Hematopoietic multipotent progenitor cell treated with erythropoietin and hydrocortisone succinate and interleukin-3 and kit ligand, for 6 days (in vitro differentiated cells): ENCODE measurements at places on chromosomes 16 and 17.

DNA sequence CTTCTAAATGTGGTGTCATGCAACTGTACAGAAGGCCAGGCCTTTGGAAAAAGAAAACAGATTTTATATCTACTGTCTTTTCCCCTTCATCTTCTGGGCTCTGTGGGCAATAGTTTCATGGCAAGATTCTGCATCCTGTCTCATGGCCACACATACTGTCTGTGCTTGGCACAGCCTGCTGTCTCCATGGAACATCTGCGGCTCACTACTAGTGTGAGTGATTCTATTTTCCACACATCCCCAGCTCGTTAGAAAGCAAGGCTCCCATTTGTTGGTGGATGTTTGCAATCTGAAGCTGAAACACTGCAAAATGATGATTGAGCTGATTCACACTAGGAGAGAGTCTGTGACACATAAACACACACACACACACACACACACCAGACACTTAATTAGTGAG is 32.4 kb downstream of the CACNG3 start:
- no peak for DNase-seq

- no peak for DNase-seq
Measured at GRCh38 chr16:74080311-74080710, 216.3 kb upstream of the PSMD7 start.

DNA sequence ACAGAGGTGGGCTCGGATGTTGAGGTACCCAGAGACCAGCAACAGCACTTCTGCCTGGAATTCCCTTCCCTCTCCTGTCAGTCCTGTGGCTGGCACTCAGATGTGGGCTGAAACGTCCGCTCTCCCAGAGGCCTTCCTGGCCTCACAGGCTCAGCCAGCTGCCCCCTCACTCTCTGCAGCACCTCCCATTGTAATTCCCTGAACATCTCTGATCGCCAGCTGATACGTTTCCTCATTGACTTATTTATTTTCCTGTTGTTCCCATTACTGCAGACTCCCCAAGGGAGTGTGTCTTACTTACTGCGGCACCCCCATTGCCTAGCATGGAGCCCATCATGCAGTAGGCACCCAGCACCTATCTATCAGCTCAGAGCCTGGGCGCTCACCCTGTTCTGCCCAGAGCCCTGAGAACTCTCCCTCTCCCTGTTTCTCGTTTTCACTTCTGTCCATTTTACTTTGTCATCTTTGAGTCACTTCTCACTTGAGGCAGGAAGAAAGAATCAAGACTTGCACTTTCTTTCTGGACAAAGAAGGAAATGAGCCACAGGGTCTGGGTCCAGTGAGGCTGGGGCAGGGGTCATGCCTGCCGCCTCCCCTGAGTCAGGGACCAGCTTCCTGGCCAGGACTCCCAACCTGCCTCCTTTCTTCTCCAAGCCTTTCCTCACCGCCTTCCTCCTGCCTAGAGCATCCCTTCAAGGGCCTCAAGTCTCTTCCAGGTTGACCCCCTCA is 10.2 kb downstream of the CDH5 start:
- no peak for DNase-seq

DNA sequence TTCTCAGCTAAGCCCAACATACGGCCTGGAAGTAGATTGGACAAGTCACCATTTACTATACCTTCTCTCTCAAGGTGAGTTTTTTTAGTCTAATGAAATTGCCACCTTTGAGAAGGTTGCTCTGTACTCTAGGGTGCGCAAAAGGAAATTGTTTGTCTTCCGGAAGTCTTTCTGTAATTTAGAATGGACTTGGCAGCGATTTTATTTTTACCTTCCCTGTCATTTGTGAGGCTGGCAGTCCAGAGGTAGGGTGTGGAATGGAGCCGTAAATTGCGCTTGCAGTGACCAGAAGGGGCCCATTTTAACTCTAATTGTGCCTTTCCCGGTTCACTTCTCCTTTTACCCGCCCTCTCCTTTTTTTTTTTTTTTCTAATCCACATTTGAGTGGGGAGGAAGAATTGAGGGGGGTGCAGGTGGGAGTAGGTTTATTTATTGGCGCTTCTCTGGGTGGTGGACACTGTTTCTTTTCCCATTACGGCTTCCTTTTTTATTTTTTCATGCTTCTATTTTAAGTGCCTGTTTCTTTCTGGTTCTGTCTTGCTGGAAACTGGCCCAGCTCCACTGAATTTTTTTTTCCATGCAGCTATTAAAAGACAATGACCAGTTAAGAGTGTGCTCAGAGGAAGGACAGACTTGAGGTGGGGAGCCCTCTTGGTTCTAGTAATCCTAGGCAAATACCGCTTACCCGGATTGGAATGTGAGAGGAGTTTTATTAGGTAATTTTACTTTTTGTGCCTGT is 89.7 kb upstream of the CLEC18A start:
- DNase-seq, result no peak

GRCh38 chr17:5870231-5870953 is 199.8 kb upstream of the WSCD1 start:
- no peak for DNase-seq

DNA sequence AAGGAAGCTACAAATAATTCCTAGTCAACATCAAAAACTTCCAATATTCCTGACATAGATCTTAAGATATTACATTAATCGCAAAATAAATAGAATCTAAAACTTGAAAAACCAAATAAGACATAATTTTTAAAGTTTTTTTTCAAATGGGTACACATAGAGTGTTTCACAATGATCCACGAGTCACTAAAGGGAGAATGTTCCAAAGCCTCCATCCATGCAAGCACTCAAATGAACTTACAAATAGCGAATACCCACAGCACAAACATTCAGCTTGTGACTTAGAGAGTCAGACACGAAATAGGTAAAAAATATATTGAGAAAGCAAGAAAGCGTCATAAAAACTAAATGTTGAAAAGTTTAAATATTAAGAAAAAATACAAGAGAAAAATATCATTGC is 65.7 kb downstream of the CEP112 start:
- no peak for DNase-seq

DNA sequence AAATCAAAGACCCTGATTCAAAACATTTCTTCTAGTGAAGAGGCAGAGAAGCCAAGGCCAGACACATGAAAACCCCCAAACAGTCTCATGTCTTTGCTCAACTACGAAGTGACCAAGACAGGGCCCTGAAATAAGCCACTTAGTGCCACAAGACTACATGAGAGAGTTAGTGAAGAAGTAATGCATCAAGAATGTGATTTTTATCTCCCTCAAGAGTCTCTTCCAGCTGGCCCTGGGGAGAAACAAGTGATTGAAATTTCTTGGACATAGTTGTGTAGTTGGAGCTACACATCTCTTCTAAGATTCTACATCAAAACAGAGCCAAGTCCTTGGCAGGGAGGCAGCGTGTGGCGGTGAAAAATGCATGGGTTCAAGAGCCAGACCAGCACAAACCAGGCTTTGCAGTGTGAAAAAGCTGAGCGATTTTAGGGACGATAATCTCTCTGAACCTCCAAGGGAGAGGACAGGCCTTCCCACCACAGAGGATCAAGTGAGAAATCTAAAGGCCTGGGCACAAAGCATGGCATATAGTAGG is 30.6 kb downstream of the LYRM1 start:
- DNase-seq, result no peak

DNA sequence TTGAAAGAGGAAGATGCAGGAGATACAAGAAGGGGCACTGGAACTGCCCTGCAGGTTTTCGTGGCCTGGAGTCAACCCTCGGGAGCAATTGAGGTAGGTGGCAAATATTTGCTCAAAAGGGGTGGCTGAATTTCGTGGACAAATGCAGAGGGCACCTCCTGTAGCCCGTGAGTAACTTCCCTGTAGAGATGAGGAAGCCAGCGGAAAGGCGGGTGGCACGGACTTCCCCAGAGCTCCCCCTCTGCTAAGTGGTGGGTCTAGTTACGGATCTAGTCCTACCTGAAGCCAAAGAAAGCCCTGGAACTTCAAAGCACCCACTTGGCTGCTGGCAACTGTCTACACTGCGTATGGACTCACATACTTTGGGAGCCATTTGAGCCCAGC is 1.0 kb upstream of the ATP2C2 start:
- no peak for DNase-seq

- no peak for DNase-seq
Measured at GRCh38 chr17:50850640-50851039, 15.3 kb downstream of the WFIKKN2 start.

DNA sequence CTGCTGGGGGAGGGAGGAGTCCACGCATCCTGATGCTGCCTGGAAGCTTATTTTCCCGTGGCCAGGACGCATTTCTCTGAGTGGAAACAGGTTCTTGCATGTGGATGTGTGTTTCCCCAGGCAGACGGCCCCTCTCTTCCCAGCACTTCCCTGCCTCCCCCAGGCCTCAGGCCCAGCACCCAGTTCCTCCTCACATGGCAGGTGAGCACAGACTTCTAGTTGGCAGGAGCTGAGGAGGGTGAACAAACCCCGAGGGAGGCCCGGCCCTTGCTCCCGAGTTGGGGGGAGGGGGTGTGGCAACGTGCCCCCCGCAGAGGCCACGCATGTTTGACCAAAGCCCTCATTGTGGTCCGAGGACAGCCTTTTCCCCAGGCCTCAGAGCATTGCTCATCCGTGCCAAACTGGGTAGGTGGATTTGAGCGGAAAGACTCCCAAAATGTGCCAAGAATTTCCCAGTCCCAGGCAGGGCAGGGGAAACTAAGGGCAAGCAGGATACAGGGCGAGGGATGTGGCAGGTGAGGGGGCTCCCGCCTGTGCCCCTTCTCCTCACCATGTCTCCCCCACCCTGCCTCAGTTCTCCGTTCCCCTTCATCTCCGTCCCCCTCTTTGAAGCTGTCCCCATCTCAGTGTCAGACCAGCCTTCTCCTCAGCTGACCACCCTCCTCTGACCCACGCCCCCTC is 1.5 kb upstream of the SPEM1 start:
- no peak for DNase-seq

GRCh38 chr17:1541367-1541904 is 21.2 kb downstream of the PITPNA start:
- no peak for DNase-seq

- DNase-seq, result no peak
Measured at GRCh38 chr17:45325810-45326209, 9.0 kb upstream of the MAP3K14 start.

DNA sequence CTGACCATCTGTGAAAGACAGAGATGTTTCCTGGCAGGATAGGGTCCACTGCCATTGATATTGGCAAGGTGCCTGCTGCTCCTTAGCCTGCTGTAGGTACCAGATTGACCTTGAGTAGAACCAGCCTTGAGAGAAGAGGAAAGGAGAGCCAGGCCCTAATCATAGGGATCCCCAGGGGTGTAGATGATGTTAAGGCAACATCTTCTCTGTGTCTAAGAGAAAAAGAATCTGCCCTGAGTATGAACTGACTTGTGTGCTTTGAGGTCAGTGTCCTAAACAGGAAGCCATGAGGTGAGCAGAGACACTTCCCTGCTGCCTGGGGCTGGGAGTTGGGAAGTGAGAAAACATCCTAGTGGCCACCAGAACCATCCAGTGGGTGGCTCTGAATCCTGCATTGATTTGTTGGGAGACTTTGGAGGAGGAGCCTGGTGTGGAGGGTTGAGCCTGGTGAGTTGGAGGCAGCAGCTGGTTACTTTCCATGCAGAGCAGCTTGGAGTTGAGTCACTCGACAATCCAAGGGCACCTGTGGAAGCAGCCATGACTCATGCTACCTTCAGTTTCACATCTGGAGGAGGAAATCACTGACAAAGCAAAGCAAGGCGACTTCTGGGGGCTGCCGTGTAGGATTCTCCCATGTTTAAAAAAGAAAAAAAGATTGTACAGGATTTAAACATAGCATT is 47.8 kb downstream of the BMERB1 start:
- no peak for DNase-seq

DNA sequence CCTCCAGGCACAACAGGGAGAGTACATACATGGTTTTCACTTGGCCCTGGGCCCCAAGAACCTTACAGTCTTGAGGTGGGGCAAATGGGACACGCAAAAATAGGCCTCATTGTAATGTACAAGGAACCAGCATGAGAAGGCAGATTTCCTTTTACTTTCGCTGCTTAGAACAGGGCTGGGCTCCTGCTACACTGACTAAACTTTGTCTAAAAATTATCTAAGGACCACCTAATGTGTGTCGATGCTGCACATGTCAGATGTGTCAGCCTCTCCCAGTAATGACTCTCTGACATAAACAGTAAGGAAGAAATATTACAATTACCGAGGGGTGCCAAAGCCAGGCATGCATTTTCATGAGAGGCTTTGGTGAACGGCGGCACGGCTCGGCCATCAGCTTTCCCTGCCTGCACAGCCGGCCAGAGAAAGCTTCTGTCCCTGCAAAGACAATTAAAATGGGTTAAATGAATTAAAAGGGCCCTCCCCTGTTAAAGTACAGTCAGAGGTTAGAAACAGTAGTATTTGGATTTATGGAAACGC is 224.2 kb upstream of the IRX3 start:
- no peak for DNase-seq

- no peak for DNase-seq
Measured at GRCh38 chr16:87435372-87436224, 43.5 kb downstream of the MAP1LC3B start.

DNA sequence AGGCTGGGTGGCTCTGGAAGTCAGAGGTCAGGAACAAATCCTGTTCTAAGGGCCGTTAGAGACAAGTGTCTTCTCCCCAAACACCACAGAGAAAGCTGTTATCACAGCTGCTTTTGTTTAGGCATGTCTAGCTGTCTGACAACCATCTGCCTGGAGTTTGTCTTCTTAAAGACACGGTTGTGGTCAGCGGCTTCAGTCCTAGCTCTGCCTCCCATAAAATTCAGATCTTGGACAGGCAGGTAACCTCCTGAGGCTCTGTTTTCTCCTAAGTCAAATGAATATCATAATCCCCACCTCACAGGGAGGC is 2.3 kb upstream of the ITGA3 start:
- no peak for DNase-seq

DNA sequence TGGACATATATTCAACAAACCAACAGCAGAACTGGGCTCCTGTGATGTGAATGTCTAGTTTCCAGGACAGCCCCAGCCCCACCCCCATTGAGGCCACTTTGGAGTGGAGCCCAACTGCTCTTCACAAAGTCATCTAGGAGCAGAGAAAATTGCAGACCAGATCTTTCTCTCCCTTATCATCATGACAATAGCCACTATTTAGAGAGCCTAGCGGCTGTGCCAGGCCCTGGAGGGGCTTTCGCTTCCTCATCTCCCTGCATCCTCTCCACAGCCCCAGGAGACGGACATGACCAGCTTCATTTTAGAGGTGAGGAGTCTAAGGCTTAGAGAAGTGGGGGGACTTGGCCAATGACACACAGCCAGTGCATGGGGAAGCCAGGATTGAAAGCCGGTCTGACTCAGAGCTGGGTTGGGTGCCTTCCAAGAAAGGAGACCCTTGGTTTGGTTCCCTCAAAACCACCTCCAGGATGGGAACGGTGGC is 1.4 kb downstream of the PRSS8 start:
- peak; percentile 49 for DNase-seq
